ENCODE measurements at places on chromosomes 5 and 9.

DNA sequence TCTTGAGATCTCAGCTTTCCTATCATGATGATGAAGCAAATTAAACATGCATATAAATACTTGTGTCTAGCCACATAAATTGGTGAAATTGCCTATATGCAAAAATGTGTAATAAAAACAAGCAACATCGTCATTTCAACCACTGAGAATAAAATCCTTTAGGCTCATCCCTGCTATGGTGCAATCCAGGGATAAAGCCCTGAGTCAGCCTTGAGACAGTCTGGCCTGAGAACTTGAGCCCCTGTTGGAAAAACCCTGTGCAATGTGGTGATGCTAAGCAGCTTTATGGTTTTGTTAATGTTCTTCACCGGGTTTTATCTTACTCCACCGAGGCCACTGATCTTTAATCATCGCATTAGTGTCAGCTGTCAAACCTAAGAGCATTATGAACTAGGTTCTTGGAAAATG lies 170.5 kb downstream of the DCP2 start:
- DNase-seq = no peak

GRCh38 chr9:93645149-93645889 lies 68.9 kb downstream of the PHF2 start:
- DNase-seq = peak; percentile 0

DNA sequence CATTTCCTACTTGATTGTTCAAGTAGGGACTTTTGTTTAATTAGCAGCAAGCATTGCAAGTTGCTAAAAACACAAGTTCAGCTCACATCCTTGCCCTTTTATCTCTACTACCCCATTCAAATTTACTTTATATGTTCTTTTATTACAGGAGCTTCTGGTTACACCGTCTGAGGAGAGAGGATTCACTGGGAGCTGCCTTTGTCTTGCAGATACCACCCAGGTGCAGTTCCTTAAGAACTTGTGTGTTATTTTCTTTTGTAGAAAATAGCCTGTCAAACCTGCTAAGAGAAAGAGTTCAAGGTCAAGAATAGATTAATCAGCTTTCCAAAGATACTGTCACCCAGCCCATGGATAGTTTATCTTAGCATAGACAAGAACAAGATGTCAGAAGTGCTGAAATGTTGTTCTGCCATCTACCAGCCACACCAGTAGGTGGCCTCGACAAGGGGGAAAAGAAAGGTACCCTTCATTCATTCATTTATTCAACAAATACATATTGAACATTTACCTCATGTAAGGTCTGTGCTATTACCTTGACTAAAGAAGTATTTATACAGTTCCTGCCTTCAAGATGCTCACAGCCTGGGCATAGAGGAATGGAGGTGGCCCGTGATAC lies 750.3 kb downstream of the MAT2B start:
- no peak for DNase-seq

DNA sequence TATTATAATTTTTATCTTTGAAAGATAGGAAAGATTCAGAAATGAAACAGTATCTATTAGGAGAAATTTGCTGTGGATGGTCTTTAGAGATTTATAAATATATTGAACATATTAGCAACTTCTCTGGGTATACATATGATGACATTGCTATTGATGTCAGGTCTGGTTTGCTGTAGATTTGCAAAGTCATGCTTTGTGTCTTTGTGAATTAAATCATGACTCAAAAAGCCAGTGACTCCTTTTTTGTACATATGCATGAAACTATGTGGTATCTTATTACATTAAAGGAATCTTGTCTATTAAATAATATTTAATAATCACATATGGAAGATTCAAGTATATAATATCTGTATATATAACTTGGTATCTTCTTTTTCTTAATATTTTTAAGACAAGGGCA lies 141.9 kb downstream of the ST8SIA4 start:
- DNase-seq = no peak

DNA sequence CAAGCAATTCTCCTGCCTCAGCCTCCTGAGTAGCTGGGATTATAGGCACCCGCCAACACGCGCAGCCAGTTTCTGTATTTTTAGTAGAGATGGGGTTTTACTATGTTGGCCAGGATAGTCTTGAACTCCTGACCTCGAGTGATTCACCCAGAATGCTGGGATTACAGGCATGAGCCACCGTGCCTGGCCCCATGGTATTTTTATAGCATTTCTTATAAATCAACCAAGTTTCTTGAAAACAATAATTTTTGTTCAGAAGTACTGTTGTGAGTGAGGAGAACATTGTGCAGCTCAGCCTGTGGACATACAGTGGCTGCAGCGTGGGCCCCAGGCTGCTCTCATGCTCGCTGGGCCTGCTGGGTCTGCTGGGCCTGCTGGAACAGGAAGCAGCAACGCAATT lies 45.3 kb downstream of the MAP1B start:
- DNase-seq = no peak

DNA sequence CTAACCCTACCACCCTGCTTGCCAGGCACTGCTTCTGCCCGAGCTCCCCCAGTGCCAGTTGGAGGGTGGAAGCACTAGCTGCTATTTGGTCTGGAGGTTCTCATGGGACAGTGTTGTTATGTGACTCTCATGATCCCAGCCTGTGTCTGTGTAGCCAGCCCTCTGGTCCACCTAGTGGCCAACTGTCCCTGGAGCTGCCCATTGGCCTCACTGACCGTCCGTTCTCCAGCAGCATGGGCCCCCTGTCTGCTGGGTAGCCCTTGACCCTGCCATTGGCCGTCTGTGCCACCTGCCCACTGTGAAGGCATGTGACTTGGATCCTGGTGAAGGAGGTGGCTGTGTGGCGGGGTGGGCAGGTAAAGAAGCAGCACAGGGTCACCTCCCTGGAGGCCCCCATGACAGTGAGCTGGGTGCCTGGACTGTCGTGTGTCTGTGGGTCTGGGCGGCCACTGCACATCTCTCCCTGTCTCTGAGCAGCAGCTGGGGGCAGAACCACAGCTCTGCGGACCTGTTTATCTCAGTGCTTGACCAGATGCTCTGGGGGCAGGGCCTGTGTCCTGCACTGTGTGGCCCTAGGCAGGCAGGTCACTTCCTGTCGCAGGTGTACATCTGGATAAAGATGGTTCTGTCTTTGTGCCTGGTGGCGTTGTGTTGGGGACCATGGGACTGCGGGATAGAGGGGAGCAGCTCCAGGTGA lies 11.4 kb downstream of the PHF2 start:
- DNase-seq = no peak

DNA sequence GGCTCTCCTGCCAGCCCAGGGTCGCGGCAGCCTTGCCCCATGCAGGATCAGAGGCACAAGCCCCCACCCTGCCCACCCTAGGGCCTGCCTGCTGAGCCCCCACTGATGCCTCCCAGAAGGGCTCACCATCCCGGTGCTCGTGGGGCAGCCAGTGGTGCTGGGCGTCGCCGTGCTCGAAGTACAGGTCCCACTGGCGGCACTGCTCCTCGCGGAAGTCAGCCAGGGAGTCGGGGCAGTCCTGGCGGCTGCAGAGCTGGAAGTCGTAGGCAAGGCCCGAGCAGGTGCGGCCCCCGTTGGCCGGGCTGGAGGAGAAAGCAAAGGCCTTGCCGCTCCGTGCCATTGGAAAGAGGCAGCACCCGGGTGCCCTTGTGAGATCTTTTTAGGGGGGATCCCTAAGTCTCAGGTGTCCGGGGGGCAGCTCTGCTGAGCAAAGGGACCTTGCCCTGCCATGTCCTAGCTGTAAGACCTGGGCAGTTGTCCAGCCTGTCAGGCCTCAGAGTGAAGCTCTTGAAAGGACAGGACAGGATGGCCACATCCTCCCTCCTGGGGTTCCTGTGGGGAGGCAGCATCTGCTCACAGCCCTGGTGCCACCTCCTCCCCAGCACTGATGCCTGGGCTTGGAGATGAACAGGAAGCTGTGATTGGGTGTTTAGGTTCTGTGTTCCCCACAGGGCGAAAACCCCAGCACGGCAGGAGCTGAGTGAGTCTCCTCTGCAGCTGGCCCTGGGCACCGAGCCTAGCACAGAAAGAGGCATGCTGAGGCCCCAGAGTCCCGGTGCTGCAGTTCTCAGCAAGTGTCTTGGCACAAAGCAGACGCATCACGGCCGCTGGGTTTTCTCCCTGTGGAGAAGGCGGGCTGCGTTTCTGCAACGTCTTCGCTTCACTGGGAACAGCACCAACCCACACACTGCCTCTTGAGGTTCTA lies 77.7 kb downstream of the ZNF354C start:
- DNase-seq = no peak

- DNase-seq = no peak
These were observed 67.2 kb downstream of the IL31RA start for GRCh38 chr5:55918087-55919035.

DNA sequence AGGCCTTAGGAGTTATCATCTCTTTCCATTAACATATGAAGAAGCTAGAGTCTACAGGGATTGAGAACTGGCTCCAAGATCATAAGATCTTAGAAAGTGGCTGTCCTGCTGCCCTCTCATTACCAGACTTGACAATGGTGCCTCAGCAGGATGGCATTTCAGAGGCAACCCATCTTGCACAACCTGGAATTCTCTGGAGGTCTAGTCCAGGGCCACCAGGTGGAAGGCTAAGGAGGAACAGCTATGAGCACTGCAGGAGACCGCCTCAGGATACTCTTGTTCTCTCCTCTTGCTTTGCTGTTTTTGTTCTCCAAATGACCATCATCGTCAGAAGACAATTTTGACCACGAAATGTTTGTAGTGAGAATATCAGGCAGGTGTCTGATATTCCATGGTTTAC lies 322.6 kb downstream of the FBXL17 start:
- no peak for DNase-seq
